ENCODE measurements at places on chromosomes 5 and 9.

DNA sequence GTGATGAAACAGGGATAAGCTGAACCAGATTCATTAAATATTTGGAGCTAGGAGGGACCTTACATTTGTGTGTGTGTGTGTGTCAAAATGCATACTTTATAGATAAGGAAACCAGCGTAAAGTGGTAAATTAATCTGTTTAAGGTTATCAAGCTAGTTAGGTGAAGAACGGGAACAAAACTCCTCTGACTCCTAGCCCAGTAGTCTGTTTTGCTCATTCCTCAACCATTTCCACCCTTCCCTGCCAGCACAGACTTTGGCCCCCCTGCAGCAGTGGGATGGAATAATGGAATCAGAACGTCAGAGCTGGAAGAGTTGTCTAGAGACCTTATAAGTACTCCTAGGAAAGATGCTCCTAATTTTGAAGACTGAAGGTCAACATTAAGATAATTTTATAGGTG lies 6.5 kb downstream of the AGXT2 start:
- no peak for DNase-seq

DNA sequence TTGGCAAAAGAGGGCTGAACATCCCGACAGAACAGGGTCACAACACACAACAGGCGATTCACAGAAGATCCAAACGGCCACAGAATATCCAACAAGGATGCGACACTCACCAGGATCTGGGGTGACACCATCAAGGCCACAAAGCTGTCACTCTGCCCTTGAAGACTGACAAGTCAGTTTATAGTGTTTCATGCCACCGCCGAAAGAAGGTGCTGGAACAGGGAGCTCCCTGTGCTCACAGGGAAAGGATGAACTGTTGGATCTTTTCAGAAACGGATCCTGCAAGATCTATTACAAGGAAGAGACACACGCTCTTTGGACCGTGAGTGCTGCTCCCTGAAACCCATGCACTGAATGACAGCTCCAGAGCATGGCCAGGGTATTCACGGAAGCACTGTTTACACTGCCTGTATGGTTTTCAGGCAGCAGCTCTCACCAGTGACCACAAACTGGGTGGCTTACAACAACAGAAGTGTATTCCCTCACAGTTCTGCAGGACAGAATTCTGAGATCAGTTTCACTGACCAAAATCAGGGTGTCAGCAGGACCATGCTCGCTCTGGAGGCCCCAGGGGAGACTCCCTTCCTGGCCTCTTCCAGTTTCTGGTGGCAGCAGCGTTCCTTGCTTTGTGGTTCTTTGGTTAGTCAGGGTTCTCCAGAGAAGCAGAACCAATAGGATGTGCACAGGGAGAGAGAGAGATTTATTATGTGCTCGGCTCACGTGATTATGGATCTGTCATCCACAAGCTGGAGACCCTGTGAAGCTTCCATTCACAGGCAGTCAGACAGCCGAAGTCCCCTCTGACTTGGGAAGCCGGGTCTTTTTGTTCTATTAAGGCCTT lies 52.8 kb downstream of the SEMA4D start:
- DNase-seq = no peak

GRCh38 chr9:73050065-73050816 lies 97.4 kb upstream of the ALDH1A1 start:
- no peak for DNase-seq

GRCh38 chr9:107631788-107632187 lies 142.2 kb upstream of the KLF4 start:
- no peak for DNase-seq

GRCh38 chr5:16603701-16604100 lies 13.1 kb downstream of the RETREG1 start:
- no peak for DNase-seq

- no peak for DNase-seq
These were observed 721.2 kb upstream of the COX7C start for GRCh38 chr5:85896514-85896913.

GRCh38 chr9:136385015-136385414 lies 11.5 kb upstream of the CARD9 start:
- DNase-seq = no peak

- no peak for DNase-seq
These were observed 15.9 kb downstream of the SLC12A7 start for GRCh38 chr5:1095990-1096363.

GRCh38 chr9:134944916-134945315 lies 27.2 kb upstream of the FCN1 start:
- DNase-seq = no peak

- no peak for DNase-seq
These were observed 4.6 kb upstream of the DNAJC18 start for GRCh38 chr5:139443831-139444453.

- DNase-seq = no peak
These were observed 34.2 kb upstream of the MYOT start for GRCh38 chr5:137833463-137833862.

GRCh38 chr5:147788023-147788422 lies 5.5 kb upstream of the JAKMIP2 start:
- DNase-seq = no peak

GRCh38 chr5:78076351-78076750 lies 218.1 kb downstream of the AP3B1 start:
- no peak for DNase-seq

DNA sequence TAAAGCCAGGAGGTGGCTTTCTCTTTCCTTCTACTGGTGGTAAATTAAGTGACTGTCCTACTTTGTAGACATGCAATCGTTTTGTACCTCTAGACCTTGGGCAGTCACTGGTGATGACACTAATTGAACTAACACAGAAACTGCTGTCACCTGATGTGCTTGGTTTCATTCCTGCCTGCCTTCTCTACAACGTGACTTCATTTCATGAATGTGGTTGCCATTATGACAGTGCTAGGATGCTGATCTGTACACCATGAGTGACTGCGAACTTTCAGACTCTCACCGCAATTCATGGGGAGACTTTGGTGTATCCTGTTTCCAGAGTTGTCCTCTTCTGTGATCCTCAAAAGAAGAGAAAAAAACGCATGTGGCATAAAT lies 47.5 kb downstream of the UBE2QL1 start:
- DNase-seq = no peak

DNA sequence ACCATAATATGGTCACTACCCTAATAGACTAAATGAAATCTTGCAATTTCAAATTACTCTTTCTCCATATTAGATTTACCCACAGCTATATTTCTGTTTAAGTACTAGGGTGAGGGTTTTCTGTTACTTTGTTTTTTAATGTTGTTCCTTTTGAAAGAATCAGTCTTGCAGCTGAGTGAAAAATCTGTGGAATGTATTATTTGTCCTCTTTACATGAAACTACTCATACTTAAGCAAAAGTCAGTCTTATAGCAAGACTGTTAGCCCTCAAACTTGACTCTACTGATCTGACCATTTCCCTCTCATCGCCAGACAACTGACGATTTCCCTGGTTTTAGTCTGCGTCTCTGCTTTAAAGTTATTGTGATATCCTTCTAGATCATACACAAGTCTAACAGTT lies 84.0 kb downstream of the PIK3R1 start:
- DNase-seq = no peak

GRCh38 chr5:119341452-119342349 lies 14.1 kb upstream of the TNFAIP8 start:
- DNase-seq = no peak

GRCh38 chr5:102762095-102762534 lies 7.0 kb downstream of the PAM start:
- DNase-seq = no peak

GRCh38 chr9:33293782-33294181 lies 3.5 kb downstream of the NFX1 start:
- DNase-seq = no peak

GRCh38 chr5:152170350-152170749 lies 234.7 kb downstream of the NMUR2 start:
- no peak for DNase-seq

DNA sequence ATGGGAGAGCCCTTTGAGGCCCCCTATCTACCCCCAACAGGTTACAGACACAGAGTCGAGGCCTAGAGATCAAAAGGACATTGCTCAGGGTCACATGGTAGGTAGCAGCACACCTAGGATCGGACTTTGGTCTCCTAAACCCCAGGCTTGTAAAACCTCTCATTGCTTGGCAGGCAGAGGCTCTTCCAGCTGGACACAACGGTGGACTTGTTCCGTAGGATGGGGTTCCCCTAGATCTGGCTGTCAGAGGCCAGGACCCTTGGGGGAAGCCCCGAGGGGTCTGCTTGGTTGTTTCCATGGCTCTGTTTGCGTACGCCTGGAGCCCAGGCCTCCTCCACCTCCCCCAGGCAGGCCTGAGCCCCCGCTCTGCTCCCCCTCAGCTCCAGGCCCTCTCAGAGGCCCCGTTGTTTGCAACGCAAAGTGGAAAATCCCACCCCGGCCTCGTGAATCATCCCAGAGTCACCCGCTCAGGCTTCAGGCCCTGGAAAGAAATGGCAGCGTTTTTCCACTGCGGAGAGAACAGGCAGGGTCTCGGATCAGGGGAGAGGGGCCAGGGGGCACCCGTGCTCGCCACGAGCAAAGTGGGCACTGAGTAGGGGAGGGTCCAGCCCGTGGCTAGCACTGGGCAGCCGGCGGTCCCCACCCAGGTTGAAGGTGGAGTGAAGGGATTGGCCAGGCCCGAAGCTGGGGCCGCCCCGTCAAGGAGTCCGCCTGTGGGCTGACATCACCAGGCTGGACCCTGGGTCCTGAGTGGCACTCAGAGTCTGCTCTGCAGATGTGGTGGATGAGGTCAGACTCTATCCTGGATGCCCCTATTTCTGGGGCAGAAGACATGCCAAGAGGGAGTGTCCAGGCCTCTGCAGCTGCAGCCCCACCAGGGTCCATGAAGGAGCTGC lies 19.8 kb downstream of the COL27A1 start:
- DNase-seq = no peak

- no peak for DNase-seq
These were observed 9.8 kb upstream of the PHYKPL start for GRCh38 chr5:178242416-178242815.

Measured in activated T-cell treated with anti-CD3 and anti-CD28 coated beads for 48 hours (primary cell).